ENCODE measurements at places on chromosomes 1 and 21. TPM values are rescaled to one million over a fixed set of nuclear protein-coding genes. Genes with fewer than 3 reads are reported as not detected.

DNA sequence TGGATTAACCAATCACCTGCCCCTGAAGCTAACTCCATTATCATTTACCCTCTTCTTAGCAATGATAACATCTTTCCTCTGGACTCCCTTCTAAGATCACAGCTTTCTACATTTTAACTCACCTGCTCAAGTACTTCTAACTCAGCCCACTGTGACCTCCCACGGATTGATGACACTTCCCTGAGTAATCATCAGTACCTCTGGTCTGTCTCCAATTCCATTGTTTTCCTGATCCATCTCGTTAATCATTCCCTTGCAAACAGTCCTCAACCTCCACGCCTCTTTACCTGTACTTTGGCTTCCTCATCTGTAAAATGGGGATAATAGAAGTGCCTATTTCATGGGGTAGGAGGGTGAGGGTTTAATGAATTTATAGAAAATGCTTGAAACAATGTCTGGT, 195.3 kb upstream of the APP start:
- no peaks in the 10 kb centered on the region for H3K27me3 ChIP-seq
- no peaks in the 10 kb centered on the region for H3K4me1 ChIP-seq
- H3K36me3 ChIP-seq = no peaks in the 10 kb centered on the region
- no peak overlapping the region for H3K27ac ChIP-seq

- DNase-seq = no peak
- no peaks in the 10 kb centered on the region for H3K4me1 ChIP-seq
- no peaks in the 10 kb centered on the region for H3K27me3 ChIP-seq
- H3K27ac ChIP-seq = no peak overlapping the region
- no peaks in the 10 kb centered on the region for H3K36me3 ChIP-seq
Observed at GRCh38 chr1:207946756-207947155, 35.8 kb upstream of the CD34 start.

DNA sequence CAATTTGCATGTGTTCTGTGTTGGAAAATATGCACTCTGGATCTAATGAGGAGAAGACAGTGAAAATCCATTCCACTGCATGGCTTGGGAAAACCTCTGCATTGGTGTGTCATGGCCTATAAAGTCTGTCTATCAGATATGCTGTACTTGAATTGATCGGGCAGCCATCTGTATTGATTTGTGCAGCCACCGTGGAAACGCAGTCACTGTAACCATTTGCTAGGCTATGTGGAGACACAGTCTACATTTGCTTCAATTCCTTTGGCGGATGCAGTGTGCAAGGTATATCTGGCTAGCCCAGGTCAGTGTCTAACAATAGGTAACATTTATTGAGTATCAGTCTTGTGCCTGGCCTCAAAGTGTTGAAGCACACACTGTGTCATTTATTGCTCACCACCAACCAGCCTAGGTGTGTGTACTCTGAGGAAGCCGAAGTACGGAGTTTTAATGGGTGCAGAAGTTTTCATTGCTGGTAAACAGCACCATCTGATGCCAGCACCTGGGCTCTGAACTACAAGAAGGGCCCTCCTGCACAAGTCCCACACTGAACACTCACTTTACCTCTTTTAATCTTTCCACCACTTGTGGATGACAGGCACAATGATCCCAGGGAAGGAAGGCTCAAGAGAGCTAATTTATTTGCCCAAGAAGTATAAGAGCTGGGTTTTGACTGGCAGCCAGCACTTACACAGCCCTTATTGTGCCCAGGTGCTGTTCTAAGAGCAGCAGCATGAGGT, 83.4 kb downstream of the DAB1 start:
- no peaks in the 10 kb centered on the region for H3K27me3 ChIP-seq
- no peak overlapping the region for H3K4me3 ChIP-seq
- no peak overlapping the region for H3K27ac ChIP-seq
- no peak for DNase-seq
- H3K36me3 ChIP-seq = no peaks in the 10 kb centered on the region

The WNT3A gene
- total RNA-seq = not detected

DNA sequence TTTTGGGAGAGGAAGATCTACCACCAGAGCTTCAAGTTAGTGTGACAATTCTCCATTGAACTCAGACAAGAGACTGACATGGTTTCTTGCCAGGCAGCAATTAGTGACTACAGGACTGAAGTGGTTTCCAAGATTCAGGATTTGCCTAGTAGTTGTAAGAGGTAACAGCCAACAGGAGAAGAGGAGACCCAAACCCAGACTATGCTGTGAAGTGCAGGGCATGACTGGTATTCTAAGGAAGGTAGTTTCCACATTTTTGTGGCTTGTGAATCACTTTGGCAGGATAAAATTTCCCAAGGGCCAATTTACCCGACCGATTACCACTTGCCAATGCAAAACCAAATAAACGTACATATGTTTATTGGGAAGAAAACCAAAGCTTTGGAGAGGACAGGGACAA, 14.7 kb upstream of the RAP1A start:
- peaks cover 16% of the 10 kb centered on the region for H3K4me1 ChIP-seq
- H3K4me3 ChIP-seq = no peak overlapping the region
- no peaks in the 10 kb centered on the region for H3K27me3 ChIP-seq
- peak overlapping the region; percentile 59 for H3K27ac ChIP-seq

The HLCS gene
- 10.7 TPM for total RNA-seq

DNA sequence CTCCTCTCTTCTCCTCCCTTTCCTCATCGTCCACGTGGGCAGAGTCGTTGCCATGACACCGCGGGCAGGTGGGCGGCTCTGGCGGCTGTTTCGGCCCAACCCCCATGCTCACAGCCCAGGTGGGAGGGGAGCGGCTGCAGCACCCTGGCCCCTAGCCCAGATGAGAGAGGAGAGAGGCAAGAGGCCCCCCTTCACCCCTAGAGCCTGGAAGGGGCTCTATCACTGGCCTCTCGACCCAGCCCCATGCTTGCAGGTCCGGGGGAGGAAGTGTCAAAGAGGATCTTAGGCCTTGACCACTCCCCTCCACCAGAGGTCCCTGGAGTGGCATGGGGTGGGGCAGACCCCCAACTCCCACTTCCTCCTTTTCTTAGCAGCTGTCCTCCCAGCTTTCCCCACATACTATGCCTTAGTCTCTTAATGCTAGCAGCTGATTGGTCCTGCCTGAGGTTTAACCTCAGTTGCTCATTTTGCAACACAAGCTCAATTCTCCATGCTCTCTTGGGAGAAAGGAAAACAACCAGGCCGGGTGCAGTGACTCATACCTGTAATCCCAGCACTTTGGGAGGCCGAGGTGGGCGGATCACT, 10.4 kb downstream of the DLGAP3 start:
- no peak overlapping the region for H3K27ac ChIP-seq
- DNase-seq = no peak
- H3K27me3 ChIP-seq = no peaks in the 10 kb centered on the region

DNA sequence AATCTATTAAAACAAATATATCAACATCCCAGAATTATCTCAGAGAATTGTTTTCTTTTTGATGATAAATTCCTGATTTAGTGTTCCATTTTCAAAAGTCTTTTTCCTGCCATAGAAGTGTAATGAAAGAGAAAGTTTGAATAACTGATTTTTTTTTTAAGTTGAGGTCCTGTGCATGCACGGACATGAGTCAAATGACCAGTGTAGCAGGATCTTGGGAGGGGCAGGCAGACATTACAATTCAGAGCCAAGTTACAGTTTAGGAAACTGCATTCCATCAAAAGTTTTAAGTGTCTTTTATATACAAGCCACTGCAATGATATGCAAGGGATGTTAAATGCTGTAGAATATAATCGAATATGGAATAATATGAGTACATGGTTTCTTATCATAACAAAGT, 227.5 kb downstream of the HMCN1 start:
- no peak overlapping the region for H3K4me3 ChIP-seq
- no peak for DNase-seq
- no peaks in the 10 kb centered on the region for H3K36me3 ChIP-seq

The GNB1 gene
- total RNA-seq = 170 TPM

- no peak for DNase-seq
- H3K36me3 ChIP-seq = no peaks in the 10 kb centered on the region
- no peak overlapping the region for H3K4me3 ChIP-seq
- no peaks in the 10 kb centered on the region for H3K27me3 ChIP-seq
- no peaks in the 10 kb centered on the region for H3K4me1 ChIP-seq
Observed at GRCh38 chr1:223289621-223290020, 74.4 kb downstream of the SUSD4 start.

The FALEC gene
- total RNA-seq = not detected

- no peak overlapping the region for H3K4me3 ChIP-seq
- no peaks in the 10 kb centered on the region for H3K27me3 ChIP-seq
- no peak overlapping the region for H3K27ac ChIP-seq
- no peak for DNase-seq
- H3K36me3 ChIP-seq = no peaks in the 10 kb centered on the region
Observed at GRCh38 chr1:184197831-184198230, 146.3 kb downstream of the TSEN15 start.

DNA sequence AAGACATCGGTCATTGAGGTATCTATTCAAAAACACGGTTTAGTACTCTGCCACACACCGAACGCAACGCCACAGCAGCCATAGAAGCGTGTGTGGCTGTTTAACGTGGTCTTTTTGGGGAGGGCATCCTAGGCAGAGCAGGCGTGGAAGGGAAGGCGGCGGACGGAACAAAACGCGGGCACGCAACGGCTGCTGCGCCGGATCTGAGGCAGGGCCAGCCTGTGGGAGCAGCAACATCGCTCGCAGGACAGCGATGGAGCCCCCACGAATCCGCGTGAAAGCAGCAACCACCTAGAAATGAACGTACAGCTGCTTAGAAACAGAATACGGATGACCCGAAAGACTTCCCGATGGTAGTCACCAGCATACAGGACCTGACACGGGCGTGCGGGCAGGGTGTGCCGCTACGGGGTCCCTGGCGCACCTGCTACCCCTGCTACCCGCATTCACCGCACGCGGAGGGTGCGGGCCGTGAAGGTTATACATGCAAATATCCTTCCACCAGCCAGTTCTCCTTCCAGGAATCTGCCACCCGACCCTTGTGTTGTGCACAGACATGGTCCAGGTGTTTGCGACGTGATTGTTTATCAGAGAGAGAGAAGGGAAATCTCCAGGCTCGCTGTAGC, 114.4 kb upstream of the COL6A1 start:
- no peaks in the 10 kb centered on the region for H3K36me3 ChIP-seq
- H3K4me3 ChIP-seq = no peak overlapping the region
- no peaks in the 10 kb centered on the region for H3K4me1 ChIP-seq

The SPRR2G gene
- not detected for total RNA-seq

GRCh38 chr21:32190493-32191144, 88.2 kb downstream of the MIS18A start:
- H3K4me3 ChIP-seq = no peak overlapping the region
- no peak for DNase-seq
- no peaks in the 10 kb centered on the region for H3K4me1 ChIP-seq
- no peaks in the 10 kb centered on the region for H3K27me3 ChIP-seq

DNA sequence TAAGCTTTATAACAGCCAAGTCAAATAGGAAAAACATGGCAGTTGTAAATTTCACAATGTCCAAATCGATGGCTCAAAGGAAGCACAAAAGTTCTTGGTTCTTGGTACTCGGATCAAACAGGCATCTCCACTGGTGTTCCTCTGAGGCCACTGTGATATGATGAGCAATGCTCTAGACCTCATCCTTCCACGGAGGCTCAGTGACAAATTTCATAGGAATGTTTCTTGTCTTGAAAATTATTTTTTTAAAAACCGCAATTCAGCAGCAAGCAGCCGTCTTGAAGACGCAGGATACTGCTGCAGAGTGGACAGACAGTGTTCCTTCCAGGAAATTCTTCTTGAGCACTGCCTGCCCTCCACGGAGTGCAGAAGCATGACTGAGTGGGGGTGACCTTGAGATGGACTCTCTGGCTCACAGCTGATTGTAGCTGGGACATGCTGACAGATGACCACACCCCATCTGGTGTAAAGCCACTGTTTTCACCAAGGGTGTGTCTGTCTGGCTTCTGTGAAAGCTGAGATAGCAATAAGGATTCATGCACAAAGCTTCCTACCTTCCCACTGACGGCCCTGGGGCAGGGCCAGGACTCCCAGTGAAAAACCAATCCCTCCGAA, 61.9 kb downstream of the TIAM1 start:
- no peak overlapping the region for H3K4me3 ChIP-seq
- no peaks in the 10 kb centered on the region for H3K36me3 ChIP-seq
- H3K27me3 ChIP-seq = no peaks in the 10 kb centered on the region
- DNase-seq = no peak
- no peaks in the 10 kb centered on the region for H3K4me1 ChIP-seq

GRCh38 chr1:59520827-59521418, 224.0 kb downstream of the FGGY start:
- H3K27me3 ChIP-seq = no peaks in the 10 kb centered on the region
- DNase-seq = no peak
- peak overlapping the region; percentile 81 for H3K27ac ChIP-seq
- no peak overlapping the region for H3K4me3 ChIP-seq

The LRIF1 gene
- 3.5 TPM for total RNA-seq

The GREM2 gene
- not detected for total RNA-seq

- no peaks in the 10 kb centered on the region for H3K4me1 ChIP-seq
- H3K4me3 ChIP-seq = no peak overlapping the region
- H3K27me3 ChIP-seq = no peaks in the 10 kb centered on the region
- H3K36me3 ChIP-seq = peaks cover 89% of the 10 kb centered on the region
Observed at GRCh38 chr21:29064850-29065481, 8.5 kb downstream of the CCT8 start.

DNA sequence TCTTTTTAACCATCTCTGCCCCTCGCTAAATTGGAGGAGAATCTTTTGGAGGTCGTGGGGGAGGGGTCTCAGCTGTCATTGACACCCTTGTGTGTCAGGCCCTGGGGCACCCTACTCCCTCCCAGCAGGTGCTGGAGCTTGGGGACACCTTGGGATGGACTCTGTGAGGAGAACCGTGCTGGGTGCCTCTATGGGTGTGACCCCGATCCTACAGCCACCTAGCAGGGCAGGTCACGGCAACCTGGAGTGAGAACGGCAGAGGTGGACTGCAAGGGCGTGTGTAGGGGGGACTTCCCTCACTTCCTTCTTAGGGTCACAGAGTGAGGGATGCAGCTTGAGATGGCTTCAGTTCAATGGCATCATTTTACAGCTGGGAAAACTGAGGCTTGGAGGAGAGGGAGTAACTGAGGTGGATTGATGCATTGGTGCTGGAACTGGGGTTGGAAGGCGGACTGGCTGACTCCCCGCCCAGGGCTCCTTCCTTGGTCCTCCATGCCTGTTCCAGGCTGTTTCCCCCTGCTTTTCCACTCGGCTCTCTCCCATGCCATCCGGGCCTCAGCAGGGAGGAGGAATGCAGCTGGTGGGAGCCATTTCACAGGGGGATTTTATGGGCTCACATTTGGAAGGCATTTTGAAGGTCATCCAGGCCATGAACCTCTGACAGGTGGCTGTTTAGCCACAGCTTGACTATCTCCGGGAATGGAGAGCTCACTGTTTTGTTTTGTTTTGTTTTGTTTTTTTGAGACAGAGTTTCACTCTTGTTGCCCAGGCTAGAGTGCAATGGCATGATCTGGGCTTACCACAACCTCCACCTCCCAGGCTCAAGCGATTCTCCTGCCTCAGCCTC, 18.8 kb upstream of the ARHGEF10L start:
- H3K27me3 ChIP-seq = no peaks in the 10 kb centered on the region
- no peaks in the 10 kb centered on the region for H3K36me3 ChIP-seq
- H3K4me1 ChIP-seq = no peaks in the 10 kb centered on the region
- no peak overlapping the region for H3K27ac ChIP-seq
- DNase-seq = no peak
- H3K4me3 ChIP-seq = no peak overlapping the region
